Activated T-helper 17 cell treated with anti-CD3 and anti-CD28 coated beads, Interleukin-2, amount 50 U/mL, for 72 hours (primary cell): ENCODE measurements at places on chromosomes 7 and 10. TPM values are rescaled to one million over a fixed set of nuclear protein-coding genes. Genes with fewer than 3 reads are reported as not detected.
A peak's percentile ranks its signal among the peaks of the same experiment; 100 is the strongest.

DNA sequence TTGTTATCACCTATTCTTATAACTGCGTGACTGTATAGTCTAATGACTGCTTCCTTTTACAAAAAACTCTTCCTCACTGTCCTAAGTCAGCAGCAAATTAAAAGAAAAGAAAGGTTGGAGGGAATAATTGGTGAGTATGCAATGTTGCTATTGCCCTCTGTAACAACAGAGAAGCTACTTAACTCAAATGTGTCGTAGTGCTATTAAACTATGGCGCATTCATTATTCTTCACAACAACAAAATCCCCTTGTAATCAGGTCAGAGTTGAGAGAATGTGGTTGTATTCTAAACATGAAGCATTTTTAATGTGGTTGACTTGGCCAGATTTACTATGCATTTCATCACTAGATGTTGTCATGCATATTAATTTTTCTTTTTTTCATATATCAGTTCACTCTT lies 897.8 kb upstream of the PHF14 start:
- no peak for ATAC-seq

DNA sequence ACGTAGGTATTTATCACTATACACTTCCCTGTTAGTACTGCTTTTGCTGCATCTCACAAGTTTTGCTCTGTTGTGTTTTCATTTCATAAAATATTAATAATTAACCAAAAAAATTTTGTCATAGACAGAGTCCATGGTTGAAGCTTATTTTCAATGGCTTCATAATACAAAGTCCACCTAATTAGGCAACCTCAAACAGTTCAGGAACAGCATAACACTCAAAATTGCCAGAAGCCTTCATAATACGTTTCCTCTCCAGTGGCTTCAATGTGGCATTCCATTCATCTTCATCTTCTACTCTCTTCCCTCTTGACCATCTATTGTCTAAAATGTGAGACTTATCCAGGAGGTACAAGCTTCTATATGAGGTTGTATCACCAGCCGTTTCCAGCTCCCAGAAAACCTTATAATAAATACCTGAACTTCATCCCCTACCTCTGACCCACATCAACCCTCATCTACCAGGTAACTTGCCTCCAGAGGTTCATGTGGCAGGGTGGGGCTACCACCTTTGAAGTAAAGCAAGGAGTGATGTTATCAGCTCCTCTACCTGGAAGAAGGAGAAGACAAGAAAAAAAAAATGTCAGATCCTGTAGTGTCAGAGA lies 337.3 kb downstream of the MALRD1 start:
- no peak for ATAC-seq

Gene OPN4
- total RNA-seq: not detected

Gene NUTM2E
- total RNA-seq: 0.28 TPM

DNA sequence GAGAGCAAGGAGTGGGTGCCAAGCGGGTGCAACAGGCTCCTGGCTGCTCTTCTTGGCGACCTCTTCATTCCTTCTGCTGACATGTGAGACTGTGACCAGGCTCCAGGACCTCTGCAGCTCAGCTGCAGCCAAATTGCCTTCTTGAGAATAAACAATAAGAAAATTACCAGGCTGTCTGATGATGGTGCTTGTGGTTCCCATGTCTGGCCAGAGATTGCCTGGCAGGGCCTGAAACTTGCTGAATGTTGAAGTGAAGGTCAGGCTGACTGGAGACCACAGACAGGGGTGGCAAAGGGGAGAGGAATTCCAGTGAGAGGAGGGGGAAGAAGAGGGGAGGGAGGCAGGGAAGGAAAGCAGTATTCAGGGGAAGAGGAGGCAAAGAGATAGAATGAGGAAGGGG lies 497.4 kb upstream of the PODXL start:
- ATAC-seq: no peak

DNA sequence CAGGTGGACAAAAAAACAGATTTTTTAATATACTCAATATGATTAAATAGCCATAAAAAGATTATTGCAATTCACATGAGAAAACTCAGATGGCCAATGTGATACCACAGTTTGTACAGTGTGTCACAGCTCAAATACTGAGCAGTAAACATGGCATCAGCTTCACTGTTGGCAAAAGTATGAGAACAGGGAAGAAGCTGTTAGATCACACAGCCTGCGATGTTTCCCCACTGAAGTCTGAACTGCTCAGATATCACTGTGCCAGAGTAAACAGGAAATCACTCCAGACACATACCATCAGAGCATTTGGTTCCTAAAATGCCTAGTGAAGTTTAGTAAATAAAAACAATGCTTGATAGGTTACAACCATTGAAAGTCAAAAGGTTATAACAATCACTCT lies 347.8 kb downstream of the ETV1 start:
- ATAC-seq: no peak

DNA sequence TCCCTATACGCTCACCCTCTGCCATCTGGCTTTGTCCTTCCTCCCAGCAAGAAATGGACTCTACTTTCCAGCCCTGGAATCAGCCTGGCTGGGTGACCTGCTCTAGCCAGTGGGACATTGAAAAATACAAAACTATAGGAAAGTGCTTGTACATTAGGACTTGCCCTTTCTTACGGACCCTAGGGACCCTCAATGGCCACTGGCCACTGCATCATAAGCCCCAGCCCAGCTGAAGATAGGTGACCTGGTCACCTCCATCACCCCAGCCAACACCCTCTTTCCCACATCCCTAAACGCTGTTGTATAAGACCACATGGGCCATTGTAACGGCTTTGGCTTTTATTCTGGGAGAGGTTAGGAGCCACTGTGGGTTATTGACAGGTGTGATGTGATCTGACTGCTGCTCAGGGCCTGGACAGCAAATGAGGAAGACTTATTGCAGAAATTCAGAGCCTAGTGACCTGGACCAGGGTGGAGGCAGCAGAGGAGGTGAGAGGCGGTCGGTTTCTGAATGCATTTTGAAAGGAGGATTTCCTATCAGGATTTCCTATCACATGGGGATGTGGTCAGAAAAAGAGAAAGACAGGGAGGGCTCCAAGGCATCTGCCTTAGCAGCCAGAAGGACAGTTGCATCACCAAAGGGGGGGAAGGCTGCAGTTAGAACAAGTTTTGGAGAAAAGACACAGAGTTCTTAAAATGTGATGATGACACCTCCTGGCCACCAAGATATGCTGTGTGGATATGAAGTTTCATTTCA lies 2.2 kb upstream of the LMBR1 start:
- no peak for ATAC-seq

GRCh38 chr7:44224080-44224973 lies 23.5 kb downstream of the YKT6 start:
- no peak for ATAC-seq

GRCh38 chr10:4262870-4263600 lies 478.0 kb upstream of the KLF6 start:
- ATAC-seq: no peak

GRCh38 chr7:111409714-111410422 lies 152.4 kb downstream of the IMMP2L start:
- no peak for ATAC-seq

DNA sequence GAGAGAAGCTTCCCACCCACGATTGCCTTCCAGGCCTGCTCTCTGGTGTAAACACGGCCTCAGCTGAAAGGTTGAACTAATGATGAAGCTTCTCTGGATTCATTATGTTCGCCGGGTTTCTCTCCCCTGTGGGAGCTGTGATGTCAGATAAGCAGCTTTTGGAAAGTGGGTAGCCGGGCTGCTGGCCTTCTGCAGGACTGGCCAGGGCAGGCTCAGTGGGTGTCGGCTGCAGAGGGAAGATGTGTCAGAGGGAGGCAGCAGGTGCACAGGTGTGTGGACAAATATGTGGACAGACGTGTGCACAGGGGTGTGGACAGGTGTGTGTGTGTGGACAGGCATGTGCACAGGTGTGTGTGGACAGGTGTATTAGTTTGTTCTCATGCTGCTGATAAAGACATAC lies 28.5 kb upstream of the PSMG3 start:
- no peak for ATAC-seq

Gene CTNNA3
- total RNA-seq: not detected

Gene C10orf105
- total RNA-seq: 1.0 TPM

- ATAC-seq: no peak
These were observed 281.8 kb downstream of the POU6F2 start for GRCh38 chr7:39259391-39260003.

GRCh38 chr10:66931340-66931948 lies 5.6 kb downstream of the LRRTM3 start:
- ATAC-seq: no peak

DNA sequence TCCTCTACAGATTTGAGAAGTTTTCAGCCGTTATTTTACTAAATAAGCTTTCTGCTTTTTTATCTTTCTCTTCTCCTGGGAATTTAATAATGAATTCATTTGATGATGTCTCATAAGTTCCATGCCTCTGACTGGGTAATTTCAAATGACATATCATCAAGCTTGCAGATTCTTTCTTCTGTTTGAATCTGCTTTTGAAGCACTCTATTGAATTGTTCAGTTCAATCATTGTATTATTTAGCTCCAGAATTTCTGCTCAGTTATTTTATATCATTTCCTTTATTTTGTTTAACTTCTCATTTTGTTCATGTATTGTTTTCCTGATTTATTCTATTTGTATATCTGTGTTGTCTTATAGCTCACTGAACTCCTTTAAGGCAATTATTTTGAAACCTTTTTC lies 196.9 kb upstream of the CNTNAP2 start:
- ATAC-seq: no peak

Gene C7orf33
- not detected for total RNA-seq

Gene PNLIPRP1
- total RNA-seq: not detected

GRCh38 chr10:117014835-117015234 lies 9.8 kb upstream of the SHTN1 start:
- ATAC-seq: no peak

Gene EMX2
- total RNA-seq: not detected

Gene LRIT1
- not detected for total RNA-seq

Gene HSPA12A
- total RNA-seq: 1.1 TPM

- ATAC-seq: no peak
These were observed 1.4 kb downstream of the EPHB4 start for GRCh38 chr7:100825751-100826513.

GRCh38 chr10:128642502-128642901 lies 516.3 kb upstream of the MKI67 start:
- no peak for ATAC-seq

- no peak for ATAC-seq
These were observed 198.9 kb downstream of the TCF7L2 start for GRCh38 chr10:113148901-113149300.

Gene SNX10
- total RNA-seq: 23.5 TPM

DNA sequence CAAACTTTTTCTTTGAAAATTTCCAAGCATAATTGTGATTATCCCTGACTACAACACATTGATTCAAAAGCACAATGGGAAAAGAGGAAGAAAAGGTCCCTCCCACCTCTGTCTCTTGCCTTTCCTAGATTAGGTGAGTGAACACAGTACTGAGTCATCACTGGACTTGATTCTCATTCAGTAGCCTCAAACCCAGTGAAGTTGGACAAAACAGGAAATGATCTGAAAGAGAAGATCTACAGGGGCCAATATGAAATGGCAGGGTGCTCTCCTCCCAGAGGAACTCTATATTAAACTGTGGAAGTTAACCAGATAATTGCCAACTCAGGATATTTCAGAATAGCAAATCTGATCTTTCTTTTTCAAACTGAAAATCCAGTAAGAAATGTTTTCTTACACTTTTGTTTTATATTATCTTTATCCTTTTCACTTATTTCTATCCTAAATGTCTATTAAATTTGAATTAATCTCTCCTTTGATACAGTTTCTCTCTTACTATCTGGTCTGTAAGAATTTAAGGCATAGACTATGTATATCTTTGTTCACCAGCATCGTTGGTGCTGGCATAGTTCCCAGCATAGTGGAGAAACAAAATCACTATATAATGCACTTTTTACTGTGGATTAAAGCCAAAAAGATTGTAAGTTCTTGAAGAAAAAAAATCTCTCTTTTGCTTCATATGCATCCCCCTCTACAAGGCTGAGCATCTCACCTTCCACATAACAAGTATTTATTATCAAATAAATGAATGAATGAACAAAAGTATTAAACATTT lies 41.4 kb upstream of the IKZF1 start:
- peak; percentile 50 for ATAC-seq

- ATAC-seq: no peak
These were observed 343.7 kb downstream of the GLRX3 start for GRCh38 chr10:130479926-130480325.

Gene HACD1
- total RNA-seq: 3.5 TPM

GRCh38 chr10:119087271-119087882 lies 6.8 kb upstream of the EIF3A start:
- no peak for ATAC-seq

GRCh38 chr7:12056381-12056780 lies 154.7 kb upstream of the TMEM106B start:
- ATAC-seq: no peak

DNA sequence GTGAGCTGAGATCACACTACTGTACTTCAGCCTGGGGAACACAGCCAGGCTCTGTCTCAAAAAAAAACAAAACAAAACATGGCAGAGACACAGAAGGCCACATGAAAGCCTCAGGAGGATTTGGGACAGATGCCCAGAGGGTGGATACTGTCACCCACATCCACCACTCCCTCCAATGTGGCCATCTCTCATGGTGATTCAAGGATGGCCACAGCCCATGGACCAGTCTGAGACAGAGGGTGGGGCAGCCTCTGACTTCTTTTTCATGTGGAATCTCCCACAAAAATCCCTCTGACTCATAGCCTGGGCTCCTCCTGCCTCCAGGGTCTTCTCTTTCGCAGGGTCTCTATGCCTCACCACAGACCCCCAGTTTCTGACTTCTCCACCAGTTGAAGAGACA lies 59.0 kb upstream of the GTF2I start:
- peak; percentile 53 for ATAC-seq

Gene POLR2J2
- 25.9 TPM for total RNA-seq

GRCh38 chr10:44854693-44855350 lies 56.3 kb upstream of the TMEM72 start:
- no peak for ATAC-seq

DNA sequence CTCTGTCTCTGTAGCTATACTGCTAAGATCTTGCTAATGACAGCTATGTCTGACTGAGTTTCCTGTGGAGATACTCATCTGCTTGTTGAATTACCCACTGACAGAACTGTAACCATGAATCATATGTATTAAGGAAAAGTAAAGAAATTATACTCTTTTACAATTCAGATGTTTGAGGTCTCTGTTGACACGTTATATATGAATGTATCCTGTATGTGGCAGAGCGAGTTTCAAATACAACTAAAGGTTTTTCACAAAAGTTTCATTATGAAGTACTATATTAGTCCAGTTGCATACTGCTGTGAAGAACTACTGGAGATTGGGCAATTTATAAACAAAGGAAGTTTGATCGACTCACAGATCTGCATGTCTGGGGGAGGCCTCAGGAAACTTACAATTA lies 232.5 kb downstream of the CDK14 start:
- no peak for ATAC-seq

GRCh38 chr7:24834128-24834798 lies 77.0 kb upstream of the GSDME start:
- no peak for ATAC-seq

GRCh38 chr10:84563355-84563754 lies 235.0 kb downstream of the CCSER2 start:
- no peak for ATAC-seq

DNA sequence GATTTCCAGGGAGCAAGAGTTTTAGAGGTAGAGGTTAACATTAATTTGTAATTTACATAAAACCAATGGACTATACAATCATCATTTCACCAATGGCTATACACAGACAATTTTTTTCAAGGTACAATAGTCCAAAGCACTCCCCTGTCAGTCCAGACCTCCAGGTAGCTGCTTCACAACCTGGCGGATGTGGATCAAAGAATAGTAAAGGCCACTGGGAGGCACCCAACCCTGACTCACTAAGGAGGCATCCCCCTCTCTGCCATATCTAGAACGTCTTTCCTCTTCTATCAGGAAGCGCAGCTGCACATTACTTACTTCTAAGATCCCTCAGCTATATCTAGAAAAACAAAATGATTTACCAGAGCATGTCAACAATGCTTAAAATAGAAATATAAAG lies 217.7 kb upstream of the AOAH start:
- ATAC-seq: no peak

Gene OTUD1
- 11.5 TPM for total RNA-seq

Gene FAM24B
- 10.1 TPM for total RNA-seq
